ENCODE measurements at places on chromosomes 1 and 21.

- DNase-seq = no peak
Measured at GRCh38 chr1:216457356-216457755, 34.1 kb upstream of the USH2A start.

DNA sequence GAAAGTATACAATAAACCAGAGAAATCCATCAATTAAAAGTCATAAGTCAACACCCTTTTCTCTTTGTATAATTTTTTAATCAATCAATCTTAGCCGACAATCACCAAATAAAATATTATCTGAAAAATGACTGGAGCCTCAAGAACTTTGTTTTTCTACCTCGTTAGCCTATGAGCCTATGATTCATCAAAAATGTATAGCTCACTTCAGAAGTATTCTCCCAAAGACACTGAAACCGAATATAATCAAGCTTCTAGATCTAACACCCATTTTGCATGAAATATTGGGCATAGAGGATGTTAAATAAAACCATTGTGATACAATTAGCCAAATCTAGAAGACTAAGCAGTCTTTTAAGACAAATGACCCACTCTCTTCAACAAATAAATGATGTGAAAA is 17.8 kb upstream of the RSBN1 start:
- no peak for DNase-seq

DNA sequence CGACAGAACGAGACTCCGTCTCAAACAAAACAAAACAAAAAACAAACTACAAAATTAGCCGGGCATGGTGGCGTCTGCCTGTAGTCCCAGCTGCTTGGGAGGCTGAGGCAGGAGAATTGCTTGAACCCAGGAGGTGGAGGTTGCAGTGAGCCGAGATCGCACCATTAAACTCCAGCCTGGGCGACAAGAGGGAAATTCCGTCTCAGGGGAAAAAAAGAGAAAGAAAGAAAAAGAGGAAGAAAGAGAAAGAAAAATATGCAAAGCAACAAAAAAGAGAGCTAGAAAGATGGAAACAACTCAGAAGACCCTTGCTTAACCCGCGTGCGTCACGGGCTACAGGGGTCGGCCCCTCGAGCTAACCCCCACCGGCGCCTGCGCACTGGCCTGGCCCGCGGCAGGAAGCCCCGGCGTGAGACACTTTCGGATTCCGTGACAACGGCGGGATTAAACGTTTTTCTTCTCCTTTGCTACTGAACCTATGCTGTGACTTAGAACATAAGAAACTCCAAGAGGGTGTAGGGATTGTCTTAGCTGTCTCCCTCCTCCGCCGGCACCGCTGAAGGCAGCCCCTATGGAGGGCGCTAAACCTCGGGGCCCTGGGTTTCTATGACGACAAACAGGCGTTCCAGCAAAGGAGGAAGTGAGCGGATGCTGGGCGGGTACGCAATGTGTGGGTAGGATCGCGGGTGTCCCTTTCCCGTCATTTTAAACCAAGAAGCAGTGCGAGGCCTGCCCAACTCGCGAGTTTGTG is at the start of gene AXDND1:
TSS of gene AXDND1 (plus strand) at position 630 of the 751 bp plus-strand sequence. CDS start 539 bp downstream, outside the sequence.
- DNase-seq = peak; percentile 83

DNA sequence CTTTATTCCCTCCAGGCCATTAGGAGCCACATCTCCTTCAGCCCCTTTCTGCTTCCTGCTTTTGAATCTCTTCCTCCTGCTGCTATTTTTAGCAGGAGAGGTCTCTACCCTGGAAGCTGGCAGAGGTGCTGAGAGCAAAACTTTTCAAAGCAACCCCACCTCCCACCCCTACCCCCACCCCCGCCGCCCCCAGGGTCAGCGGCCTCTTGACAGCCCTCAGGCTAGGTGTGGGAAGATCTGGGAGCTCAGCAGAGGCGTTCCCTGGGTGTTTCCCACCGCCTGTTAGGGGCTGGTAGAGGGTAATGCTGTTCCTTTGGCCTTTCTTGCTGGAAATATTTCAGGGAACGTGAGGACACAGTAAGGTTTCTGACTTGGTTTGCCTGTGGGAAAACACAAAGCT is 112.5 kb upstream of the CACHD1 start:
- no peak for DNase-seq

GRCh38 chr1:4172644-4173599 is 272.9 kb upstream of the C1orf174 start:
- DNase-seq = no peak

- DNase-seq = no peak
Measured at GRCh38 chr1:212699625-212700222, at the start of gene BATF3. Gene BATF3 (minus strand): TSS chr1:212699840. CDS start chr1:212699762, 78 bp downstream.

DNA sequence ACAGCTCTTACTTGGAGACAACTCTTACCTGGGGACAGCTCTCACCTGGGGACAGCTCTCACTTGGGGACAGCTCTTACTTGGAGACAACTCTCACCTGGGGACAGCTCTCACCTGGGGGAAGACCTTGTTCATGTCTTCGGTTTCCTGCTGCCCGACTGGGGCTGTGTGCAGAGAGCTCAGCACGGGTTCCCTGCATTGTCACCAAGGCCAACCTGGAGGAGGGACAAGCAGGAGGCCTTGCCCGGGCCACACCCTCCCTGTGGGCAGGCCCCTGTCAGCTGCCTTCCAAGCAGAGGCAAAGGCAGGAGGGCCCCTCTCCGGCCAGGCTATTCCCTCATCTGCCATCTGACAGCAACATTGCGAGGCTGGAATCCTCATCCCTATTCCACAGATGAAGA is at the start of gene LDLRAD1:
TSS of gene LDLRAD1 (minus strand) at position 208 of the 400 bp plus-strand sequence. CDS start at position 134, 74 bp downstream.
- DNase-seq = no peak

- DNase-seq = no peak
Measured at GRCh38 chr1:215132156-215132555, 49.6 kb downstream of the KCNK2 start.

GRCh38 chr1:145747398-145748247 is 28.3 kb downstream of the CD160 start:
- no peak for DNase-seq

DNA sequence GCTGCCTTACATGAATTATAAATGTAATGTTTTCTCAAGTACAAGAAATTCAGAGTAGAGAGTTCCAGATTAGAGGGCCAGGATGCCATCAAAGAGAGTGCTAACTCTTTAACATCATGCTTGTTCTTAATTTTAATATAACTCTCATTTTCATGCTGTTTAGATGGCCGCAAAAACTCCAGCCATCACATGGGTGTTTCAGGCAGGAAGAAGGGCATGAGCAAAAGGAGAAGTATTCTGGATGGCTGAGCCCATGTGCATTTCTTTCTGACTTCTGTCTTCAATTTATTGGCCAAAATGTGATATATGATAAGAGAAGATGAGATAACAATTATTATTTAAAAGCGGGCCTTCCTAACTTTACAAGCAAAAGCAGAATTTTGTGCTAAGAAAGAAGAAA is 1328.6 kb downstream of the MRPL39 start:
- no peak for DNase-seq

DNA sequence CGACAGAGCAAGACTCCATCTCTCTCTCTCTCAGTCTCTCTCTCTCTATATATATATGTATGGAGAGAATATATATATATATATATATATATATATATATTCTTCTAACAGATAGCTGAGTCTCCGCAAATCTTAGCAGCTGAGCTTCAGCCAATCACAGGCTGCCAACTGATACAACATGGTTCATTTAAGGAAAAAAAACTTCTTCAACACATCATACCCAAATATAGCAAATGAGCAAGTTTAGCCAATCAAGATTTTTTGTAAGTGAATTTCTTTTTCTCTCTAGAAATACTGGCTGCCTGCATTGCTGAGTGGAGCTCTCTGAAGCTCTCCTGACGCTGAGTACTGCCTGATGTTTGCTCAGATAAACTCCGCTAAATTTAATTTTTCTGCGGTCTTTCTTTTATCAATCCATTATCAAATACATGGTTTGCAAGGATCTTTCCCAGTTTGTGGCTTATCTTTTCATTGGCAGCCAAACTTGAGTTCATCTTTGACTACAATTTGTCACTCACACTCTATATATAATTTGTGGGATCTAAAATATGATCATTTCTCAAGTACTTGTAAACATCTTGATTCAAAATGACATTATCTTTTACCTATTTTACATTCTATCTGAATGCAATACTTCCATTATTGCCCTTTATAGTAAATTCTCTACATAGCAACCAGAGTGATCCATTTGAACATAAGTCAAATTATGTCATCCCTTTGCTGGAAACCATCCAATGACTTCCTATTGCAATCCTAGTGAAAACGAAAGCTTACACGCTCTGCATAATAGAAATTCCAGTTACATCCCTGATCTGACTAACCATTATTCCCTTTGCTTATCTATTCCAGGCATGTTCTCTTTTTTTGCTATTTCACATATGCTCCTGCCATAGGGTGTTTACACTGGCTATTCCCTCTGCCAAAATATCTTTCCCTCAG is 2131.7 kb downstream of the MRPL39 start:
- DNase-seq = no peak

DNA sequence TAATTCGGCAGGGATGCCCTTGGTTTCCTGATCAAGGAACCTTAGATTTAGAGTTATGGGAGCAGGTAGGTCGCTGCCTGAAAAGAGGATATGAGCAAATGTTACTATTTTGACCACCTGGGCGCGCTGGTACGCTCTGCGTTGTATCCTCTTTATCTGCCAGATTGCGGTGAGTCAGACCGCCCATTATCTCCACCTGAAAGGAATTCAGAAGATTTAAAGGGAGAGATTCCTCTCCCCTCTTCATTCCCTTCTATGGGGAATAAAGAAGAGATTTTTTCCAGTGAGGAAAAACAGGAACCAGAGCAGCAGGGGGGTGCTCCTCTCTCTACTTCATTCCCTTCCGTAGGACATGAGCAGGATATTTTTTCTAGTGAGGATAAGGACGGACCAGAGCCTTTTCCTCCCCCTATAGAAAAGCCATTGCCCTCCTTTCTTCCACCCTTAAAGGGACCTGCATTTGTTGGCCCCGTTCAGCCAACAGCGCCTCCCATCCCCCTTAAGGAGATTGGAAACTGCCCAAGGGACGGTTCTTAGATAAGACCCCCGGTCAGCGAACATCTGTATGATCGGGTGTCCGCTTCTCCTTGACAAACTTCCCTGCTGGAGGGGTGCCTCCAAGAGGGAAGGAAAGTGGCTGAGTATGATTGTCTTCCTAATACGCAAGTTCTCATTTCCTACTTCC is 34.1 kb downstream of the CLCA1 start:
- DNase-seq = no peak

DNA sequence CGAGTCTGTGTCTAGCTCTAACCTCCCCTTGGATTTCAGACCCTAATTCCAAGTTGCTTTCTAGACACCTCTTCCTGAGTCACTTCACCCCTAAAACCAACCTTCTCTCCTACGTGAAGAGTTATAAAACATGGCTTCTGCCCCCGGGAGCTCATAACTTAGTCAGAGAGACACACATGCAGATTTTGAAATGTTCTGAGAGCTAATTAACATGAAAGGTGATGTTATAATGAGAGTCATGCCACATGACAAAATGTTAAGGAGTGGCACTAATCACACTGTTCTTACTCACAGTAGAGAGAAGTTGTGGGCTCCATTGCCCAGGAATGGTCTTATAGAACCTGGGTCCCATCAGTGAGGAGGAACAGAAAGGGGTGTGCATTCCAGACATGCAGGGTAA is 117.1 kb downstream of the LRIG2 start:
- DNase-seq = no peak

- DNase-seq = no peak
Measured at GRCh38 chr1:67457247-67457646, 27.0 kb upstream of the SERBP1 start.

GRCh38 chr1:206788487-206789050 is 16.3 kb upstream of the IL10 start:
- no peak for DNase-seq

DNA sequence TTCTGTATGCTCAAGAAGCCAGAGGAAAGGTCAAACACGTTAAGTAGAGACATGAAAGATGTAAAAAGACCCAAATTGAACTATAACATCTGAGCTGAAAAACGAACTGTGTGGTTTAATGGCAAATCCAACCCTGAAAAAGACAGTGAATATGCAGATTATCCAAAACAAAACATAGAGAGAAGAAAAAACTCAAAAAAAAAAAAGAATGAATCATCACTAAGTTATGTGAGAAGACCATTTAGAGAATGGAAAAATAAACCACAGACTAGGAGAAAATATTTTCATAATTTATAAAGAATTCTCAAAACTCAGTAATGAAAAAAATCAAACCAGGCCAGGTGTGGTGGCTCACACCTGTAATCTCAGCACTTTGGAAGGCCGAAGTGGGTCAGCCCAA is 253.3 kb downstream of the PLPP3 start:
- no peak for DNase-seq

DNA sequence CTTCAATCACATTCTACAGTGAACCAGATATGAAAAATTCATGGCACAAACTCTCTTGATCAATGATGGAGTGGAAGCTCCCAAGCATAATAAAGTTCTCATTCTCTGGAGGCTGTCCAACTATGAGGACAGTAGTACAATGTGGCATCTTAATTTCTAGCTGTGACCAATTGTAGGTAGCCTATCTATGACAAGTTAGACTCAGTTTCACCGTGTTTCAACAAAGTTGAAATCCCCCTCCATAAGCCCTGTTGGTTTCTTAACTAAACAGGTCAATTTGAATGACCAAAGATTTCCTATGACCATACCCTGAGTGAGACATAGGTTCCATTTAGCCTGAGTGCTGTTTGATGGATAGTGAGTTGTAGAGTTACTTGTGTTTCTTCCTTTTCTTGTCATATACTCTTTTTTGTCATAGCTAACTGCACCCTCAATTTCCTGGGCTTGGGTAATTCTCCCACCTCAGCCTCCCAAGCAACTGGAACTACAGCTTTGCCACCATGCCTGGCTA is 11.8 kb downstream of the PATJ start:
- DNase-seq = no peak

GRCh38 chr1:172895050-172895460 is 155.7 kb downstream of the TNFSF18 start:
- DNase-seq = no peak

- DNase-seq = no peak
Measured at GRCh38 chr1:10267319-10267718, 56.9 kb downstream of the KIF1B start.

DNA sequence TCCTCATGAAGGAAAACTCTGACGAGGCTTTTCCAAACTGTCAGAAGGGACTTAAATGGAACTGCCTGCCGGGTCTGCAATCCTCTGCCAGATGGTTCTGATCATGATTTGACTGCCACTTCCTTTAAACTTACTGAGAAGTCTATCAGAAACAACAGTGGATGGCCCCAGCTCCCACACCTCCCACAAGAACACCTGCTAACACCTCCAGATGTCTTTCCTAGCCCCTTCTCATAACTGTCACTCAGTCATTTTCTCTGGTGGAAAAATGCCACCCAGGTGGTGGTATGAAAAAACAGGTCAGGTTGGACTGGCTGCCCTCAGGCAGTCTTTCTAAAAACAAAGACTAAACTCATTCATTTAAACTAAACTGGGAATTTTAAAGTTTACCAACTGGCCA is 66.7 kb upstream of the ABCD3 start:
- DNase-seq = no peak
